ENCODE measurements at places on chromosomes 3 and 15.

DNA sequence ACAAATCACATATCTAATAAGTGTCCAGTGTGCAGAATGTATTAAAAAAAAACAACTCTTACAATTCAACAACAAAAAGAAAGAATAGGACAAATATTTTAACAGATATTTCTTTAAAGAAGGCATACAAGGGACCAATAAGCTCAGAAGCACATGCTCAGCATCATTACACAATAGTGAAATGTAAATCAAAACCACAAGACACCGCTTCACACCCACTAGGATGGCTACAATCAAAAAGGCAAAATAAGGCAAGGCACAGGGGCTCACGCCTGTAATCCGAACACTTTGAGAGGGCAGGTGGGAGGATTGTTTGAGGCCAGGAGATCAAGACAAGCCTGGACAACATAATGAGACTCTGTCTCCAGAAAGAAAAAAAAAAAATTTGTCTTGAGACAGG is 255.6 kb downstream of the MAGI1 start:
- no peak for DNase-seq

GRCh38 chr3:116051040-116051439 is 394.2 kb downstream of the LSAMP start:
- DNase-seq = no peak

DNA sequence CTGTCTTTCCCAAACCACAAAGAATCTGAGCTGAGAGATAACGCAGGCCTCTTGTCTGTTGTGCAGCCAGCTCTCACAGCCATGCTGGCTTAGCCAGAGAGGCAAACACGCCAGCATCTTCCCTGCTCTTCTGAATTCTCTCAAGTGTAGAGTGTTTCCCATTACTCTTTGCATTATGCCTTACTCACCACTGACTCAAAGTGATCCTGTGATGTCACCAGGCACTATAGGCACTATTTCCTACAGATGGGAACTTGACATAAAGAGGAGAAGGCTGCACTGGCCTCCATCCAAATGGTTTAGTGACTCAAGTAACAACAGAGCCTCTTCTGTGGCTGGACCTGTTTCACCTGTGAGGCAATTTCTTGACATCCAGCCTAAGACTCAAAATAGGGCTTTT is 44.4 kb downstream of the PDZRN3 start:
- peak; percentile 13 for DNase-seq

DNA sequence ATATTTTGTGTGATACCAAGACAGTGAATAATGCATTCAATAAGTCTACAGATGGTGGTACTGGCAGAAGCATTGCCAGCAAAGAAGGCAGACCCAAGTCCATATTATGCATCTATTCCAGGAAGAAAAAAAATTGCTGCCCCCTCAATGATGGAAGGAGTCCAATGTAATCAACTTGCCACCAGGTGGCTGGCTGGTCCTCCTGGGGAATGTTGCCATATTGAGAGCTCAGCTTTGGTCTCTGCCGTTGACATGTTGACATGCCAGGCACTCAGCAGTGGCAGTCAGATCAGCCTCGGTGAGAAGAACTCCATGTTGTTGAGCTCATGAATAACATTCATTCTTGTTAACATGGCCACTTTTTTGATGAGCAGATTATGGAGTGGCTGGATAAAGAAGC is 298.5 kb downstream of the IGSF11 start:
- DNase-seq = no peak

DNA sequence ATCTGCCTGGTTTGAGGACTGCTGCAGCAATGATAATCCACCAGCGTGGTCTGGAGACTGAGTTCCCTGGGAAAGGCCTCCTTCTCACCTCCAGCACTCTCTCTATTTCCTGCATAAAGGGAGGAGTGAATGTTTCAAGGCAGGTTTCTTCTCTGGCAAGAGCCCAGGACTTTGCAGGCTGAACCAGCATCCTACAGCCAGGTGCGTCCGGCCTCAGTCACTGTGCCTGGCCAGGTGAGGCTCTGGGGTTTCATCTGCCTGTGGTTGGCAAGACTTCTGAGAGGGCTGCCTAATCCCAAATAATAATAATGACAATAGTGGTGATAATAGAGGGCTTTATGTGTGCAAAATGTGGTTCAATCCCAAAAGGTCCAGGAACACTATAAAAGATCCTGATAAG is 269.0 kb upstream of the TBC1D5 start:
- no peak for DNase-seq

DNA sequence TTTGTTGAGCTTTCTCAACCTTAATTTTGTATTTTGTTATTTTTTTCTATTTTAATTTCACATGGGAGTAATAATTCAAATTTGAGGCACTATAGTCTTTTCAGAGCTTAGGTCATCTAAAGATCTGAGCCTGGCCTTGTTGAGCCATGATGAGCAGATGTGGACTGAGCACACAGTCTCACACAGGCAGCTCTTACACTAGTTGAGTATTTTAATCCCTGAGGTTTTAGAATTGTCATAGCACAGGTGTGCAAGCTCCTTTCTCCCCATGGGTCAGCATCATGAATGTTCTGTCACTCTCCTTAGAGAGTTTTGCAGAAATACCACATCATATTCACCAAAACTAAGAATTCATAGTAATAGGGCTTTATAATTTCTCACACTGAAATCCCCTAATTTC is 4.9 kb downstream of the ZBTB38 start:
- DNase-seq = no peak

DNA sequence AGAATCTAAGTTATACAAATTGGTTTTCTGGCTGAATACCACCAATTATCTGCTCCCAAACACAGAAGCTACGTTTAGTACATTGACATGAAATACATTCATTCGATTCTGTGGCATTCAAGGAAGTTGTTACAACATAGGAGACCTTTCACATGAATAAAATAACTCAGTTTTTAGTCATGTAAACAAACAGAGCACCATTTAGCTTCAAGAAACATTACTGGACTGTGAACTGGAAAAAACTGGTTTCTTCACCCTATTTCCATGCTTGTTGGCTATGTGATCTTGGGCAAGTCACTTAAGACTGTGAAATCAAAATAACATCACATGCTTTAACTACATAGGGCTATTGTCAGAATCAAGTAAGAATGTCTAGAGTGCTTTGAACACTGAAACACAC is 46.2 kb downstream of the NRG4 start:
- DNase-seq = no peak

GRCh38 chr3:67653425-67654098 is 850 bp downstream of the SUCLG2 start:
- no peak for DNase-seq

GRCh38 chr3:14216257-14217048 is 37.8 kb downstream of the LSM3 start:
- no peak for DNase-seq

- no peak for DNase-seq
Measured at GRCh38 chr3:72907131-72907711, 19.4 kb downstream of the GXYLT2 start.

GRCh38 chr3:157384491-157384890 is 52.2 kb upstream of the PTX3 start:
- no peak for DNase-seq

DNA sequence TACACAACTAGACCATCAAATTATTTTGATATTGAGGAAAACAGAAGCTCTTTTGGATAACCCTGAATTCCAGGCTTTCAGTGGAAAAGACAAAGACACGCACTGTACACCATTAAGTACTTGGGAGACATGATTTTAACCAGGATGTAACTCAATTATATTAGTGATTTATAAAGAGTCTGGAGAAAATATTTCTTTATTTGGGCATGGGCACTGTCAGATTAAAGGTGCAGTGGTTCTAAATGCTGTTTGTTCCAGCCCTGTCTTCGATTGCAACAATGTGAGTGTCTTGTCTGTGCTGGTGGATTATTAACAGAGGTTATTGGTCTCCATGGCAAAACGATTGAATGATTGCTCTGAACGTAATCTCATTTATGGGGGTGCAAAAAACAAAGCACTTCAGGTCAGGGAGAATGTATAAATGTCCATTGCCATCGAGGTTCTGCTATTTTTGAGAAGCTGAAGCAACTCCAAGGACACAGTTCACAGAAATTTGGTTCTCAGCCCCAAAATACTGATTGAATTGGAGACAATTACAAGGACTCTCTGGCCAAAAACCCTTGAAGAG is at the start of gene TM4SF4:
TM4SF4 (plus strand) TSS at position 448 of the 568 bp plus-strand sequence. CDS start 181 bp downstream, outside the sequence.
- DNase-seq = no peak

DNA sequence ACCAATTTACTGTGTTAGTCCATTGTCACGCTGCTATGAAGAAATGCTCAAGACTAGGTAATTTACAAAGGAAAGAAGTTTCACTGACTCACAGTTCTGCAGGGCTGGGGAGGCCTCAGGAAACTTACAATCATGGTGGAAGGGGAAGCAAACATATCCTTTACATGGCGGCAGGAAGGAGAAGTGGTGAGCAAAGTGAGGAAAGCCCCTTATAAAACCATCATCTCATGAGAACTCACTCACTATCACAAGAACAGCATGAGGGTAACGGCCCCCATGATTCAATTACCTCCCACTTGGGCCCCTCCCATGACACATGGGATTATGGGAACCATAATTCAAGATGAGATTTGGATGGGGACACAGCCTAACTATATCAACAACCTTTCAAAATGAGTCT is 20.2 kb downstream of the USF3 start:
- no peak for DNase-seq

DNA sequence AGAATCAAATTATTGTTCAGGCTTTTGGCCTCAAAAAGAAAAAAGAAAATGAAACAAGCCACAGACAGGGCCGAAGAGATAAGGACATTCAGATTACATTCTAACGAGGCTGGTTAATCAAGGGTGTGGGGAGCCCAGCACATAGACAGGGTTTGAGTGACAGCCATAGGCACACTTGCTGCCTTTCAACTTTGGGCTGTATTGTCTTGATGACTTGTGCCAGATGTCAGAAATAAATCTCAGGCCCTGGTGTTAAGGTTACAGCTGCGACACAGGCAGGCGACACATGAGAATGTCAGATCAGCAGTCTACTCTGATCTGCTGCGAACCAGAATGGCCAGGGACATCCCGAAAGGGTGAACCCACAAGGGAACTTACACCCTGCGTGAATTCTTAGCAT is 231.2 kb upstream of the ARRDC4 start:
- DNase-seq = no peak

DNA sequence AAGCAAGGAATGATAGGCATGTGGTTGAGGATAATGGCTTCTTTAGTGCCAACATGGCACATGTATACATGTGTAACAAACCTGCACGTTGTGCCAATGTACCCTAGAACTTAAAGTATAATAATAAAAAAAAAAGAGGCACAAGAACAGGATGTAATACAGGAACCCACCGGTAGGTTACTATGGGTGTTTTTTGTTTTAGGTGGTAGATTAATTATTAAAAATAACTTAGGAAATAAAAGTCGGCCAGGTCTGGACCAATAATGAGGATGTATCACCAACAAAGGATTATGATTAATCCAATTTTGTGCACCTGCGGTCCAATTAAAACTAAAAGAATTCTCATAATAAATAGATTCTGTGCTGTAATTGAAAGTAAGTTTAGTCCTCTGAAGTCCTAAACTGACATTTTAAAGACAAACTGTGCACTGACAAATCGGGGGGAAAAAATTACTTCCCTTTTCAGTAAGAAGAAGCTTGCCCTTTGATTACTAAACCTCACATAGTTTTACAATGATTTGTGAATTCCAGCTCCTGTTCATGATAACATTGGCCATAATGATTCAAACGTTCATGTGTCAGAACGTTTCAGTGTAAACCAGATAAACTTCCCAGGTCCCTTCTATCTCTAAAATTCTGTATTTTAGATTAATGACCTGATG is 62.2 kb downstream of the CASR start:
- no peak for DNase-seq

- no peak for DNase-seq
Measured at GRCh38 chr3:35739181-35739809, 100.0 kb downstream of the ARPP21 start.

GRCh38 chr3:27094721-27095120 is 274.5 kb downstream of the NEK10 start:
- no peak for DNase-seq

DNA sequence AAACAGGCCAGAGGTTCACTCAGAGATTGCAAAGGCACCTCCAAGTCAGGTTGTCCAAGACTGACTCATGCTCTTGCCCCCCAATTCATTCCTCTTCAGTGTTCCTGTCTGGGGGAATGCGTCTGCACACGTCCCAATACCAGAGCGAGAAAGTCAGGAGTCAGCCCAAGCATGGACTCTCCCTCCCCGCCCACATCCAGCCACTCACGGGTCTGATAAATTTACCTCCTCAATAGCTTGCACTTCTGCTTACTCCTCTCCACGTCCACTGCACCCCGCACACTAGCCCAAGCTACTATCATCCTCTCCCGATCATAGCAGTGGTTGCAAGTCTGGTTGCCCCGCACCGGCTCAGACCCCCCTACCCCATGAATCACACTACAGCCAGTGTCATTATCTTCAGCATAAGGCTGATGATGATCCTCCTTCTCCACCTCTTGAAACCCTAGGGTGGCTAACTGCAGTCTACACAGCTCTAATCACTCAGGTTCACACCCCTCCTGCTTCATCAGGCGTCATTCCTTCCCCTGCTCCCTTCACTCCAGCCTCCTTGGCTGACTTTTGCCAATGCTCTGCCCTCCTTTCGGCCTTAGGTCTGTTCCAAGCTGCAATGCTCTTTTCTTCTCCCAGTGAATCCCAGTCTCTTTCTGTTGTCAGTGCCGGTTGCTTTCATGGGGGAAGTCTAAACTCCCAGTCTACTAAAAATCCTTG is 27.6 kb upstream of the MYO1E start:
- DNase-seq = no peak

GRCh38 chr3:152051501-152052404 is 178.3 kb downstream of the SUCNR1 start:
- DNase-seq = no peak

GRCh38 chr15:29770796-29771195 is 51.5 kb downstream of the TJP1 start:
- DNase-seq = no peak

- no peak for DNase-seq
Measured at GRCh38 chr3:124629497-124629896, 100.8 kb upstream of the UMPS start.

GRCh38 chr3:94028093-94028837 is at the start of gene STX19:
STX19 (minus strand) TSS chr3:94028597; CDS start chr3:94015269, 13,328 bp downstream.
- DNase-seq = peak; percentile 29

DNA sequence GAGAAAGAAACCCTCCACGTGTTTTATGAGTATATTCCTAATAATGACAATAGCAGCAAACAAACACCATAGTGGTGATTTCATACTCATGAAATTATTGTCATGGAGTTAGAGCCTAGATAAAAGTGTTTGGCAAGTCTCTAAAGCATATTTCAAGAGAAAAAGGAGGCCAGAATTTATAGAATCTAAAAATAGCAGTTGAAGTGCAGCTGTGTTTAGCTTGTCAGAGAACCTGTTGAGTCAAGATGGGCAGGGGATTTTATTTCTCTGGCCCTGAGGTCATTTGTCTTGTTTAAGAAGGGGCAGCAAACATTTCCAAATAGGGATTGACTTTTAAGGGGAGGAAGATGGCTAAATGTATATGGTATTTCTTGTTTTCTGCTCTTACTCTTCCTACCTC is 279.6 kb upstream of the CTDSPL start:
- DNase-seq = no peak

GRCh38 chr15:57138349-57138788 is 219.9 kb downstream of the TCF12 start:
- no peak for DNase-seq

Data from NCI-H510A (cell line).